ENCODE measurements at places on chromosomes 6 and 20.
A peak's percentile ranks its signal among the peaks of the same experiment; 100 is the strongest.

- no peak for DNase-seq
These were observed 57.7 kb upstream of the CDKAL1 start for GRCh38 chr6:20476501-20477043.

DNA sequence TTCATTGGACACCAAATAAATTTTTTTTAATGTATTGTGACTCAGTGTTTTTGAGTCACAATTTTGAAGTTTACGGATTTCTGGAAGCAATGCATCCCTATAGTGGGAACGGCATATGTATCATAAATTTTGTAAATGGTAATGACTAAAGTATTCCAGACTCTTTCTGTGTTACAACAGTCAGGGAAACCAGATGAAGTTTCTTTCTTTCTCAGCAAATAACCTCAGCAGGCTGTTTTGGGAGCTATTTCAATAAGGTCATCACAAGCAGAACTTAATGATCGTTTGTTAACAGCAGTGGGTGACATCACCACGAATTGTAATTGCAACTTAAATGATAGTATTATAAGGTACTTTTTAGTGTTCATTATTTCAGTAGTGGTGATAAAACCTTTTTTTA, 52.0 kb downstream of the HIVEP1 start:
- DNase-seq: no peak

DNA sequence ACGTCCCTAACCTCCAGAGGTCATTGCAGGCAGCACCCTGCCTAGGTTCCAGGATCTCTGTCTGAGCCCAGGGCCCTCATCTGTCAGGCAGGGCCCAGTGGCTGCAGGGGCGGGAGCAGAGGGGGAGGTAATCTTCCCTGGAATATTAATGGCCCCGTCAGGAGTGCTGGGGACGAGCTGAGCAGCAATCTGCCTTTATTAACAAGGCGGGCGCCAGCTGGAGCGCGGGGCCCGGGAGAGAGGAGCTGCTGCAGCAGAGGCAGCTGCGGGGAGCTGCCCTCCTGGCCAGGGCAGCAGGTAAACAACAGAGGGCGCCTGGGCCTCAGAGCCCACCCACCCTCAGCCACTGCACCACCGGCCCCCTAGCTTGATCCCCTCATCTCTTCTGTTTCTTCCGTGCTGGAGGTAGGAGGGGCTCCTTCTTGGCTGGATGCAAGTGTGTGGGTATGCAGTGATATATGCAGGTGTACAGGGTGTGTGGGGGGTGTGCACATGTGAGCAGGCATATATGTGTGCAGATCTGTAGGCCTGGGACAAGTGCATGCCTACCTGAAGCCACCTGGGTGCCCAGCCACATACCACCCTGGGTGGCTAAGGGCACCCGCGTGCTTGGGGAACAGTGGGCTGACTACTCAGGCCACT, 131.8 kb upstream of the MLN start:
- no peak for DNase-seq

DNA sequence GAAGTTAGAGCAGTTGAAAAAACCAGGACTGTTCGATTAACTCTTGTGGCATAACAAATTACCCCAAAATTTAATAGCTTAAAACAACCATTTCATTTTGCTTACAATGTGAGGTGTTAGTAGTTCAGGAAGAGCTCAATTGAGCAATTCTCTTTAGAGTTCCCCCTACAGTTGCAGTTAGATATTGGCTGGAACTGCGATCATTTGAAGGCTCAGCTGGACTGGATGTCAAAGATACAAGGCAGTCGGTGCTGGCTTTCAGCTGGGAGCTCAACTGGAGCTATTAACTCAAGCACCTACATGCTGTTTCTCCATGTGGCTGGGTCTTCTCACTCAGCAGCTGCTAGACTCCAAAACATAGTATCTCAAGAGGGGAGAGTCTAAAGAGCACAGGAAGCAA, 96.0 kb upstream of the LOC128125822 start:
- DNase-seq: no peak

DNA sequence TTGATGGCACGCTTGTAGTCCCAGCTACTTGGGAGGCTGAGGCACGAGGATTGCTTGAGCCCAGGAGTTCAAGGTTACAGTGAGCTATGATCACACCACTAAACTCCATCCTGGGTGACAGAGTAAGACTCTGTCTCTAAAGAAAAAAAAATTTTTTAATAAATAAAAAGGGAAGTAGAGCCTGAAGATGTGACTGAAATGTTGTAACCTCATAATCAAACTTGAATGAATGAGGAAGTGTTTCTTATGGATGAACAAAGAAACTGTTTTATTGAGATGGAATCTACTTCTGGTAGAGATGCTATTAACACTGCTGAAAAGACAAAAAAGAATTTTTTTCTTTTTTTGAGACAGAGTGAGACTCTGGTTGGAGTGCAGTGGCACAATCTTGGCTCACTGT, 6.7 kb downstream of the MAK start:
- DNase-seq: no peak

DNA sequence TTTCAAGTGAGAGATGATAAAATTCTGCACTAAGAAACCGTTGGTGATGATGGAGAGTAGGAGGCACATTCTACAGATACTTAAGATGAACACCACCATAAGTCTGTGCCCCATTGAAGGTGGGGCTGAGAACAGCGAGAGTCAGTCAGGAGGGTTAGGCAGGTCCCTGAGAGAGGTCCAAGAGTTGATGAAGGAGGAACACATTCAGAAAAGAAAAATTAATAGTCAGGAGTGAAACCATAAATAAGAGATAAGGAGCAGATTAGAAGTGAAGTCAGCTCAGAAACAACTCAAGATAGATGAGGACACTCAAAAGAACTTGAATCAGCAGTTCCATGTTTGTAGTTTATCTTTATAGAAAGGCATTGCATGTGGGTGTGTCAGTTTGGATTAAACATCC, 727.2 kb upstream of the MARCKS start:
- DNase-seq: no peak

- no peak for DNase-seq
These were observed 19.3 kb downstream of the PMEPA1 start for GRCh38 chr20:57690525-57690924.

DNA sequence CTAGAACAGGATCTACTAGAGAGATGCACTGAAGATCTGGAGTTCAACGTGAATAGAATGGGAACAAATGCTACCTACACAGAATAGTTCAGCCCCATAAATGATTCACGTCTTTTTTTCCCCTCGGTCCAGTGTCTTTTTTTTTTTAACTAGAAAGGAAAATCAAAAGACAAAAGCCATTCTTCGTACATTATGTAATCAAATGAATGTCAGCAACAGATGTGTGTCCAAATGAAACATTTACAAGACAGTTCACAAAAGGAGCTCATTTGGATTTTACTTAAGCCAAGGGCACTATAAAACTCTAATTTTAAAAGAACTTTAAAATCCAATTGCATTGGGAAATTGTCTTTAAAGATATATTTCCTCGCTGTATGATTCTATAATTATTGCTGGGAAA, 42.4 kb downstream of the FAM184A start:
- DNase-seq: no peak

GRCh38 chr6:52213127-52213526, 27.0 kb downstream of the IL17A start:
- DNase-seq: no peak

GRCh38 chr20:49750611-49751396, 37.1 kb upstream of the B4GALT5 start:
- DNase-seq: peak; percentile 61

GRCh38 chr6:119179062-119179461, 100.6 kb upstream of the FAM184A start:
- no peak for DNase-seq

DNA sequence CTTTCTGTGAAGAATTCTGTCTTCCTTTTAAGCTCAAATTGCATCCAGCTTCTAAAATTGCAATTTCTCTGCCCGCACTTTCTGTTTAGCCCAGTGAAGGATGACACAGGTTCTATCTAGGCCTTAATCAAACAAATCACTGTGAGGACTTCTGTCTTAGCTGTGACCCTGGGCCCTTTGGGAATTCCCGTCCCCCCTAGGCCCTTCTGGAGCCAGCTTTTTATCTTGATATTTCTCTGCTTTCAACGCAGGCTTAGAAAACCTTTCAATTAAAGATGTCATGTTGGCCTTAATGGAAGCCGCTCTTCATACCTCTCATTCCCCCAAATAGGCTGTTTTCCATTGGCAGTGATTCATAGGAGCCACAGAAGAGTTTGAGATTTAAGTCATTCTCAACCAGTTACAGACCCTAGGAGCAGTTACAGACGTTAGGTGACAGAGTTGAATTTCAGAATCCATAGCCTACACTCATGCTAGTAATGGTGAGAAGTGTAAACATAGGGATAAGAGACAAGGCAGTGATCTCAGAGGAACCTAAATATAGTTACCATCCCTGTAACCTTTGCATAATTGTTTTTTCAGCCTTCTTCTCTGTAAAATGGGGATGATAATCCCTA, 74.8 kb upstream of the FLRT3 start:
- no peak for DNase-seq

Measured in inflammatory macrophage (primary cell).